ENCODE measurements at places on chromosomes 2 and 18.

DNA sequence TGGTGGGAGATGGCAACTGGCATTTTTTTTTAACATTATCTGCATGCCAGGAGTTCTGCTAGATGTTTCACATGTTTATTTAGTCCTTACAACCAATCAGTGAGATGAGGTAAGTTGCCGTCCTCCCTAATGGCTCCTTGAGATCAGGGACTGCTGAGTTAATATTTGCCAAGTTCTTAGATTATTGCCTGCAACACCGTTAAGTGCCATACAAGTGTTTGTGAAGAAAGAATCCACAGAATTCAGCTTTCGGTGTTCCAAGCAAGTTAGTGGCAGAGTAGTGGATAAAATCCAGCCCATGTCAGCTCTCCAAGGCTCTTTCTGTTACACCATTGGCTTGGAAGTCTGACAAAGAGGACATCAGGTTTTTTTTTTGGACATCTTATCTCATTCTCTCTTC lies 95.9 kb downstream of the C1QL2 start:
- DNase-seq, result no peak

DNA sequence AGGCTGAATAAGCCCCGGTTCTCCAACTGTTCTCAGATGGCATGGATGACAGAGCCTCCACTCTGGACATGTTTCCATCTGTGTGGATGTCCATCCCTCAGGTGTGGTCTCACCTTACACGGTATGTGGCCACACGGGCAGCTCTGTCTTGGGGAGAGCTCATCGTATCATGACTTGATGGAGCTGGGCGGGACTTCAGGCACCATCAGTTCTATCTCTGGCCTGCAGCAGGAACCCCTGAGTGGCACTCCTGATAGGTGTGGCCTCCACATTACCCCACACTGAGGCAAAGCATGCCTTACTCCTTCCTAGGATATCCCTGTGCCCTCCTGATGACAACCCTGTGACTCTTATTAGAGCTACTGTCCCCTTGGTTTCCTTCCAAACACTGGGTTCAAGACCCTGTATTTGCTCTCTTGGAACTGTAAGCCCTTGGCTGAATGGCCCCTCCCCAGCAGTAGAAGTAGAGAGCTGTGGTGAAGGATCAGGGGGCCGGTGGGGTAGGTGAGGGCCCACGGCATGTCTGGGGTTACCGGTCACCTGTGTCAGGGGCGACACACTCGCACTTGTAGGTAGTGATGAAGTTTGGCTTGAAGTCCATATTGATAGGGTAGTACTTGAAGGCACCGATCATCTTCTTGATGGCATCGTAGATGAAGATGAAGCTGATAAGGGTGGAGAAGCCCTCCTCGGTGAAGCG lies 48.2 kb downstream of the MTHFD2 start:
- no peak for DNase-seq

DNA sequence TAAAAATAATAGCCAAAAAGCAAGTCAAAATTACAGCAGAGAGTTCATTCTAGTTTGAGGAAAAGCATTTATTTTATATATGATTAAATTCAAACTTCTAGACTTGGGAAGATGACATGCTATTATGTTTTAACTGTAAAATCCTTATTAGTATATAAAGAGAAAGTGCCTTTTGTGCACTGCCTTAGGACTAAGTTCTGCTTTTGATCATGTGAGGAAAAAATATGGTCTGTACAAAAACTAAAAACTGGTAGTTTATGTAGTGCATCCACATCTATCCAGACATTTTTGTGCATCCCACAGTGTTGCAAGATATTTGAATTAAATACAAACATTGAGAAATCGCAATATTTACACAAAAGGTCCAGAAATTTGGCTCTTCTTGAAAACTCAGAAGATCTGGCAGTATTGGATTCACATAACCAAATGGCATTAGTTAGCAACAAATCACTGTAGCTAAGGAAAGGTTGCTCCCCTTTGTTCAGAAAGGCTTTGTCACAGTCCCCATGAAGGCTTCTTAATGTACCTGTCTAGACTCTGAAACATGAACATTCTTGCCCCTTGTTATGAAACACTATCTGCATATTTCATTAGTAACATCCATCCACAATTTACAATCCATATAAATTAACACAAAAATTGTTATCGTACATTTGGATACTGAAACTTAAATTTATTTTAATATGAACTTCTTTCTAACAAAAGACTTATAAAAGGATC lies 2.2 kb downstream of the MMADHC start:
- no peak for DNase-seq

GRCh38 chr2:41828052-41828643 lies 219.7 kb upstream of the PKDCC start:
- DNase-seq, result no peak

DNA sequence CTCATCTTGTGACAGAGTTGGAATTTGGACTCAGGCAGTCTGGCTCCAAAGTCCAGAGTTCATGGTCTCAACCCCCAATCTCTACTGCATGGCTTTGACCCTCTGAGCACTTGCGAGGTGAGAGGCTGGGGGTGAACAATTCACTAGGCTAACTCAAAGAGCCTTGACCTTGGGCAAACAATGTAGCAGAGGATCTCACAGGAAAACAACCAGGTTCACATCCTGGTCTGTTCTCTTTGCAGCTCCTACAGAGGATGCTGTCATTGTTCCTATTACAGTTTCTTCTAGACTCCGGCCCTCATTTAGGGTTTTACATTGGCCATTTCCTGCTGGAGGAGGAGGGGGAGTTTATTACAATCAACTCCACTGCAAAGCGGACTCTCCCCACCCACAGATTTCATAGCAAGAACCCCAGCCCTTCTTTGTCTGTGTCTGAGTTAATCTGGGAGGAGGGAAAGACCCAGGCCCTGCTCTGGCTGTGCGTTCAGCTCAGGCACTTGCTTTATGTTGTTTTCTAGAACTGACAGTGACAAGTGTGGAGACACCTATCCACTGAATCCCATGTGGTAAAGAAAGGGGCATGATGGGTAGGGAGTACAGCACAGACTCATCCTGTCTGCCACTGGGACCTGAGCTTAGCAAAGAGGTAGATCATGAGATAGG lies 101.6 kb downstream of the LBH start:
- DNase-seq, result no peak

GRCh38 chr18:57347784-57348183 lies 4.6 kb upstream of the ST8SIA3 start:
- no peak for DNase-seq

- no peak for DNase-seq
Observed at GRCh38 chr18:55390898-55391297, 197.1 kb downstream of the TCF4 start.

DNA sequence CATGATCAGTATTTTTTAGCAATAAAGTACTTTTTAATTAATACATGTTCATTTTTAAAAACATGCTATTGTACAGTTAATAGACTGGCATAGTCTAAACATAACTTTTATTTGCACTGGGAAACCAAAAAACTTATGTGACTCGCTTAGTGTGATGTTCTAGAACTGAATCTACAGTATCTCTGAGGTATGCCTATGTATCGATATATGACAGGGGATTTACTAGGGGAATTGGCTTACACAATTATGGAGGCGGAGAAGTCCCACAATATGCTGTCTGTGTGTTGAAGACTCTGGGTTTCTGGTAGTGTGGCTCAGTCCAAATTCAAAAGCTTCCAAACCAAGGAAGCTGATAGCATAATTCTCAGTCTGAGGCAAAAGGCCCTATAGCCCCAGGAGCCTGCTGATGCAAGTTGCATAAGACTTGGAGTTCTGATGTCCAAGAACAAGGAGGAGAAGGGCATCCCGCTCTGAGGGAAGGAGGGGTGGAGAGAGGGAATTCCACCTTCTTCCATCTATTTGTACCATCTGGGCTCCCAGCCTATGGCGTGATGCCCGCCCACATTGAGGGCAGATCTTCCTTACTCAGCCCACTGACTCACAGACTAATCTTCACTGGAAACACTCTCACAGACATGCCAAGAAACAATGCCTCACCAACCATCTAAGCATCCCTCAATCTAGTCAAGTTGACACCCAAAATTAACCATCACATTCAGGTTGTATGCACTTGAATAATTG lies 27.5 kb downstream of the ZNF638 start:
- no peak for DNase-seq

GRCh38 chr18:55380589-55380988 lies 207.4 kb downstream of the TCF4 start:
- DNase-seq, result no peak

DNA sequence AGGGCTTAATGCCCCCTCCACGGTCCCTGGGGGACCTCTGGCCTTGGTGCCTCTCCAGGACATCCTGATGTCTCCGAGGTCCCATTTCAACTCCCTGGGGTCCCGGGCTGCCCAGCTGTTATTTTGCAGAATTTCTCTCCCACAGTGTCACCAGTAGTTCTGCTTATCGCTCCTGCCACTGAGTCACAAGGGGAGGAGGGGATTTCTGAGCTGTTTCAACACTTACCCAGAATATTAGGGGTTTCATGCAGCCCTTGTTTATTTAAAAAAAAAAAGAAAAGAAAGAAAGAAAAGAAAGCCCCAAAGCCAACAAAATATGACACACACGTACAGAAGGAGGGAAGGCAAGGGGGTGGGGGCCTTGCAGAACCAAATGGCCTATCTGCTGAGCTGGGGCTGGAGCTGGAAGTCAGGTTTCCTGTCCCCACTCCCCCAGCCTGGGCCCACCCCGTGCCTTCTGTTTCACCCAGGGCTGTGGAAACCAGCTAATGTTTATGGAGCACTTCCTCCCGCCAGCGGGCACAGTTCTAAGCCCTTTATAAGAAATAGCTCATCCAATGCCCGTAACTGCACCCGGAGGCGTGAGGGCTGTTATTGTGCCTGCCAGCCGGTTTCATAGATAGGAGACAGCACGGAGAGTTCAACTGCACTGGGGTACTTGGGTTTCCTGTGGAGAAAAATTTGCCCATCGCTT lies 8.4 kb upstream of the ARID5A start:
- no peak for DNase-seq

GRCh38 chr2:127039387-127040031 lies 67.4 kb downstream of the BIN1 start:
- no peak for DNase-seq

GRCh38 chr2:42813763-42814162 lies 21.4 kb upstream of the HAAO start:
- DNase-seq, result no peak

- no peak for DNase-seq
Observed at GRCh38 chr2:157782057-157782845, 93.9 kb downstream of the ACVR1 start.

DNA sequence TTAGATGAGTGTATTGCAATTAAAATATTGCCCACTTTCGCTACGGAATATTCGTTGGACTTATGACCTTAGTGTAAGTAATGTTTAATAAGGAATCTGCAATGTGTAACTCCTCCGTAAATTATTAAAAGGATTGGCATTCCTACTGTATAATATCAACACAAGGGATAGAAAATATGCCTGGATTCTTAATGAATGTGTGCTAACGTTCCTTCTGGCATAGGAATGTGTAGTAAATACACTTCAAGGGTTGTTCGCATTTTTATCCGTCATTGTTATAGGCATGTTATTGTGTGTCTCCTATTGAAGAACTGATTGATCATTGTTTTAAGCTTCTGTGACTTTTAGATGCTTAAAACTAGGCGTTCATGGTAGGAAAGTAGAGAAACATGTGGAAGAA lies 134.5 kb downstream of the NEDD4L start:
- no peak for DNase-seq

DNA sequence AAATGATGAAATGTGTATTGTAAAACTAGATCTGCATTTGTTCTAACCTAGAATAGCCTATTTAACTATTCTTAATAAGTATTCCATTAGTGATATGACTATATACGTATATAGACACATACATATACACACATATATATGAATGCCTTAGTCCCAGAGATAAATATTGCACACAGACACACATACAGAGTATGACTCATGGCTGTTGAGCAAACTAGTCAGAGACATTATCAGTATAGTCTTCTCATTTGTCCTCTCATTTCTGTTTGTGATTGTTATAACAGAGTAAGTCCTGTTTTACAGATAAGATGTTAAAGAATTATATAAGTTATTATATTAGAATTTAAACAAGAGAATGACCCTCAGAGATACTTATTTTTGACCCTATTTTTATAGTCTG lies 202.5 kb downstream of the CCDC102B start:
- DNase-seq, result no peak

DNA sequence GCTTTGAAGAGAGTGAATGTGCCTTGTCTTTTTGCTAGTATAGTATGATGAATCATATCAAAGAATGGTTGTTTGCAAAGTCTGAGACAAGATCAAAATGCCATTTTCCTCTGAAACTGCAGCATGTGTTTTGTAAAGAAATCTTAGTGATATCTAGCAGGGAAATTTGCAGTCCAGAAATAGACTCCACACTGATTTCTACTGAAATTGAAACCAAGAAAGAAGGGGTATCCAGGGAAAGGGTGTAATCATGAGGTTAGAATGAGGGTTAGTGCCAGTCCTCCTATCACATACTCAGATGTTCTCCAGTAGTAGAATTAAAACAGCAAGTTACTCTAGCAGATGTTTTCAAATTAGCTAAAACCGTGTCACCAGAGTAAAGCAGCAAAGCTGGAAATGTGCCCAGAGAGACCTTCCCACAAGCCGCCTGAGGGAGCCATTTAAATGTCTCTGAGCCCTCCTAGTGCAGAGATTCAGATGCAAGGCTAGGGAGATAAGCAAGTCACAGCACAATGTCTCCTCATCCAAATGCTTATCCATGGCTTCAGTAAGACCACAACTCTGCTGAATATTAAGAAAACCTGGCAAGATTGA lies 4.9 kb downstream of the DLGAP1 start:
- no peak for DNase-seq

DNA sequence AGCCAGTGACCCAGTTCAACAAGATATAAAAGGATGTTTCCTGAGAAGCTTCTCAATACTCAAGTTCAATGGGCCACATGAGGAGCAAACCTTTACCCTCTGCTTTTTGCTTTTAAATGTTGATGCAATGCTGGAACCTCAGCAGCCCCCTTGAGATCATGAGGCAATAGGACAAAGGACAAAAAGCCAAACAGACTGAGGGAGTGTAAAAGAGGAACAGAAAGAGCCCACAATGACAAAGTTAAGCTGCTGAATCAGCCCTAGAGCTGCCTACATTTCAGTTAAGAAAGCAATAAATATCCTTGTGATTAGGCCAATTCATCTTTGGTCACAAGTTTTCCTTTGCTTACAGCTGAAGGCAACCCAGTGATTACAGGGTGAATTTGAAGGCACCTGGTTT lies 76.9 kb downstream of the MRO start:
- no peak for DNase-seq

DNA sequence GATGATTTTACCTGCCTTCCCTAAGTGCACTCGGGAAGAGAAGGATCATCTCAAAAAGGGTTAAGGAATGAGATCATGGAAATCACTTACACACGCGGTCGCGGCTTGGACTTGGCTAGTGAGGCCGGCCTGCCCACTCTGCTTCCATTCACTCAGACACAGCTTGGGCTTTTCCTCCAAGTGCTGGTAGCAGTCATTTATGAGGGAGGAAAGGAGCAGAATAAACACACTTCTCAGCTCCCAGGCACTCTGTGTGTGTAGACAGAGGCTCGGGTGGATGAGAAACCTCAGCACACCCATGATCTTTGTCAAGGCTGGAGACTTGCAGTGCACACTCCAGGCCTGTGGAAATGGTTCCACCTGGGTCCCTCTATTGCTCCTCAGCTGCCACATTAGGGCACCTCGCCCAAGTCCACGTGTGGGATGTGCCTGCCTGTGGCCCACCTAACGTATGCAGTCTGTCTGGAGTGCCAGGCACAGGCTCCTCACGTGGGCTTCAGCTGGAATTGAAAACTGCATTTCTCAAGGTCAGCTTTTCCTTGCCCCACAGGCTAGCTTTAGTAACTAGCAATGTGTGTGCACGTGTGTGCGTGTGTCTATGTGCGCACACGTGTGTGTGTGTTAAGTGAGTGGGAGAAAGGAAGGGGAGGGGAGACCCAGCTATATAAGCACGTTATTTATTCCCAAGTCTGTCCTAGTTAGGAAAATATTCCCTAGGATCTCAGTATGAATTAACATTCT lies 288.4 kb downstream of the SOX11 start:
- no peak for DNase-seq
